ENCODE measurements at places on chromosomes 16 and 17.

DNA sequence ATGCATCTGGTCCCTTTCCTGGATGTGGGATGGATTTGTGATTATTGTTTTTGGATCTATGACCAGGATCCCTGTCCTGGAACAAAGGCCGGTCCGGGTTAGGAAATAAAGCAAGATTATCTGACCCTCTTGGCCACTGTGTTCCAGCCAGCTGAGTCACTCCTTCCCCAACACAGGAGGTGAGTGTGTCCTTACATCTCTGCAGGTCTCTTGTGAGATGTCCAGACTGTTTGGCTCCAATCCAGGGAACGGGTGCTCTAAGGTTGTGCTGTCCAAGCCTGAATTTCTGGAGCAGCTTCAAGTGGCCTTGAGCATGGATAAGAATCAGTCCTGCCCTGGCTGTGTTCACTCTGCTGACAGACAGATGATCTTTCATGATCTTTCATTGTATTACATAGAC is 136.5 kb upstream of the CCL2 start:
- no peak for DNase-seq

- no peak for DNase-seq
Measured at GRCh38 chr17:15180121-15180561, 85.0 kb downstream of the PMP22 start.

- no peak for DNase-seq
Measured at GRCh38 chr17:58432806-58433573, 15.7 kb upstream of the RNF43 start.

- no peak for DNase-seq
Measured at GRCh38 chr17:45225964-45226530, 4.4 kb downstream of the FMNL1 start.

GRCh38 chr17:62996221-62996620 is 30.2 kb downstream of the TANC2 start:
- no peak for DNase-seq

- peak; percentile 58 for DNase-seq
Measured at GRCh38 chr17:8875957-8876356, 8.5 kb upstream of the PIK3R6 start.

DNA sequence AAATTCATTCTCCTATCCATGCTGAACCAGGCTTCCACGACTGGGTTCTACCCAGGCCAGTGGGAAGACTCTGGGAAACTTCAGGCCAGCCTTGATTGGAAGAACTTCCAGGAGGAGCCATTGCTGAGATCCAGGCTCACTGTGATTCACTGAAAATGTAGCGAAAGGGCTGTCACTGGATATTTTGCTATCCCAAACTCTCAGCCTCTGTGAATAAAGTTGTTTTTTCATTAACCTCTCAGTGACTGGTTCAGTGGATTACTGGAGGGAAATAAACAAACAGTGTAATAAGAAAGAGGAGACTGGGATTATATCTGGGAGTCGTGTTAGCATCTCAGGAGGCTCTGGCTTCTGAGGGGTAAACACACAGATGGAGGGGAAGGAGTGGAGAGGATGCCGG is 3.1 kb downstream of the FOXL1 start:
- no peak for DNase-seq

DNA sequence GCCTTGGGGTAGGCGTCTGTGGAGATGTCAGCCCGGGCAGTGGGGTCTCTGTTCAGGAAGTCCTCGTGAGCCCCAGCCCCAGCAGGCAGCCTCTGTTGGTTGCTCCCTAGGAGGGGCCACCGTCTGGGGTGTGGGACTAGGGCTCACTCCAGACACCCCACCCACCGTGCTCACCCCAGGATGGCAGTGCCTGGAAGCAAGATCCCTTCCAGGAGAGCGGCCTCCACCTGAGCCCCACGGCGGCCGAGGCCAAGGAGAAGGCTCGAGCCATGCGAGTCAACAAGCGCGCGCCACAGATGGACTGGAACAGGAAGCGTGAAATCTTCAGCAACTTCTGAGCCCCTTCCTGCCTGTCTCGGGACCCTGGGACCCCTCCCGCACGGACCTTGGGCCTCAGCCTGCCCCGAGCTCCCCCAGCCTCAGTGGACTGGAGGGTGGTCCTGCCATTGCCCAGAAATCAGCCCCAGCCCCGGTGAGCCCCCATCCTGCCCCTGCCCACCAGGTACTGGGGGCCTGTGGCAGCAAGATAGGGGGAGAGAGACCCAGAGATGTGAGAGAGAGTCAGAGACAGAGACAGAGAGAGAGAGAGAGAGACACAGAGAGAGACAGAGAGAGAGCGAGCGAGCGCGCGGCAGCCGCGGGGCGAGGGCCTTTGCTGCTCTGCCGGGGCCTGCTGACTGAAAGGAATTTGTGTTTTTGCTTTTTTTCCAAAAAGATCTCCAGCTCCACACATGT is 9.8 kb downstream of the NTHL1 start:
- DNase-seq: no peak

- DNase-seq: no peak
Measured at GRCh38 chr16:75263963-75264445, 12.6 kb upstream of the BCAR1 start.

- no peak for DNase-seq
Measured at GRCh38 chr16:14284930-14285512, 213.9 kb downstream of the MRTFB start.
